Esophagus squamous epithelium (tissue), 5 donors: ENCODE measurements at places on chromosomes 6 and 20. TPM values are rescaled to one million over a fixed set of nuclear protein-coding genes. Genes with fewer than 3 reads are reported as not detected.

Gene SCGN
- not detected for total RNA-seq

Gene MTFR2
- total RNA-seq, result 2.5 TPM

Gene DDO
- total RNA-seq, result not detected

Gene SLC17A2
- total RNA-seq, result not detected

Gene RIPPLY2
- not detected for total RNA-seq

Gene PCK1
- total RNA-seq, result 0.62 TPM
